COR-L47 (cell line): ENCODE measurements at places on chromosomes 11 and 22.
A peak's percentile ranks its signal among the peaks of the same experiment; 100 is the strongest.

GRCh38 chr11:117786135-117786870, 10.7 kb downstream of the DSCAML1 start:
- DNase-seq = no peak

DNA sequence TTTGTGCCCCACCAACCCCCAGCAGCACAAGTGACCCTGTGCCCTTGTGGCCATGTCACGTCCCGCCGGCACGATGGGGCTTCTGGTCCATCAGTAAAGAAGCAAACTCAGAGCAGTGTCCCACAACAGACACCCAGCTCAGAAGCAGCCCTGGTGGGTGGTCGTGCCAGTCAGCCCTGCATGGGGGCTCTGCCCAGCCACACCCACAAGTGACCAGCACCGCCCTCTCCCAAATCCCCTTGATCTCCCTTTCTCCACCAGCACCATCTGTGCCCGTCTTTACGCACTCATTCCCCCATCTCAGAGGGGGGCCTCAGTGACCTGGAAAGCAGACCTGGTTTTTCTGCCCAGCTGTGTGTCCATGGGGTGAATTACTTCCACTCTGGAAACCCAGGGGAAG, 149.1 kb downstream of the DSCAML1 start:
- no peak for DNase-seq

- DNase-seq = no peak
These were observed 7.1 kb downstream of the MS4A6E start for GRCh38 chr11:60334005-60334620.

- DNase-seq = no peak
These were observed 514.7 kb upstream of the CHORDC1 start for GRCh38 chr11:90737444-90738050.

DNA sequence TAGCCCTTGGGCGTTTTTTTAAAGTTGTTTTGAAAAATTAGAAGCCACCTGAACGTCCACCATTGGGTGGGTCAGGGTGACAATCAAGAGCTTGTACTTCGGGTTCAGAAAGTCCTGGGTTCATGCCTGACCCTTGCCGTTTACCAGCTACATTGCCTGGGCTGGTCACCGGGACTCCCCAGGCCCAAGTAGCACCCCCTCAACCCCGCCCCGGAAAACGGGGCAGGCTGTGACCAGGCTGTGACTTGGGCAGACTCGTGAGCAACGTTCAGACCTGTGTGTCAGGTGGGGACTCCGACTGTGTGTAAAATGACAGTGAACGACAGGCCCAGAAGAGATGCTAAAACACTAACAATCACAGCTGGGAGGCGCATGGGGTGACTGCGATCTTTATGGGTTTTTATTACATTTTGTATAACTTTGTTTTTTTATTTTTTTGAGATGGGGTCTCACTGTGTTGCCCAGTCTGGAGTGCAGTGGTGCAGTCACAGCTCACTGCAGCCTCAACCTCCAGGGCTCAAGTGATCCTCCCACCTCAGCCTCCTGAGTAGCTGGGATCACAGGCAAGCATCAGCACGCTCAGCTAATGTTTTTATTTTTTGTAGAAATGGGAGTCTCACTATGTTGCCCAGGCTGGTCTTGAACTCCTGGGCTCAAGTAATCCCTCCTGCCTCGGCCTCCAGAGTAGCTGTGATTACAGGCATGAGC, 56.8 kb downstream of the TRMU start:
- DNase-seq = no peak

DNA sequence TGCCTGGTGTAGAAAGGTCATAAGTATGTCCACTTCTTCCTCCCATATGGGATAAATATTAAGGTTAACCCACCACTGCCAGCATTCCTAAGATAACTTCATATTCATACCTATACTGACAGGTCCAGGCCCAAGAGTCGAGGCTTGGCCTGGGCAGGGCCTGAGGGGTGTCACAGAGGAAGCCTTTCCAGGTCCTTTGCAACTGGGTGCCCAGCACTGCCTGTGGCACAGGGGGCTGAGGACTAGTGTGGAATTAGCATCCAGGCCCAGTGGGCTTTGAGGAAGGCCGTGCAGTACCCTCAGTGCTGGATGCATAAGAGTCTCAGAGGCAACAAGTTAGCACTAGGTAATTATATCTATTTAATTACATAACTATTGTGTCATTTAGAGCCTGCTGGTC, 65.4 kb downstream of the PKNOX2 start:
- no peak for DNase-seq

GRCh38 chr11:11157185-11157584, 195.9 kb downstream of the CSNK2A3 start:
- DNase-seq = peak; percentile 7

DNA sequence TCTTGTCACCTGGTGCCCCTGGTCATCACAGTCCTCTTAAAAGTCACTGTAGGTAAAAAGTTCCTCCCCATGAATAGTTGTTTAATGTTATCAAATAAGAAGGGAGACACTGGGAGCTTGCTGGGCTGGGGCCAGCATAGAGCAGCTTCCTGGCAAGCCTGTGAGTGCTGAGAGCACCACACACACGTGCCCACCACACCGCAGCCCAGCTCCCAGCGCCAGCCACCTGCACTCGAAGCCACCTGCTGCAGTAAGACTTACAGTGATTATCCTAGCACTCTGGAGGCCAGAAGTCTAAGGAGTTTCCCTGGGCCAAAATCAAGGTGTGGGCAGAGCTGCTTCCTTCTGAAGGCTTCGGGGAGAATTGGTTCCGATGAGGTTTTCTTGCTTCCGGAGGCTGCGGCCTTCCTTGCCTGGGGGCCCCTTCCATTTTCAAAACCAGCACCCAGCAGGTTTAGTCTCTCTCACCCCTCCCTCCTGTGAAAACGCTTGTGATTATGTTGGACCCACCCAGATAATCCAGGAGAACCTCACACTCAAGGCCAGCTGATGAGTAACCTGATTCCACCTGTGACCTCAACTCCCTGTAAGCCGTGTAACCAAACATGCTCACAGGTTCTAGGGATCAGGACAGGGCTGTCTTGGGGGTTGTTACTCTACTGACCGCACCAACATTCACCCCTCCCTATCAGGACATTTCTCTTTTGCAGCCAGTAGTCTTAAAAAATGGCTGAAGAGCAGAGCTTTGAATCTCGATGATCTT, 687.2 kb downstream of the TBC1D22A start:
- no peak for DNase-seq

GRCh38 chr11:35842958-35843357, 100.9 kb upstream of the LDLRAD3 start:
- no peak for DNase-seq

- no peak for DNase-seq
These were observed 18.6 kb downstream of the RSPH14 start for GRCh38 chr22:23122992-23123803.

DNA sequence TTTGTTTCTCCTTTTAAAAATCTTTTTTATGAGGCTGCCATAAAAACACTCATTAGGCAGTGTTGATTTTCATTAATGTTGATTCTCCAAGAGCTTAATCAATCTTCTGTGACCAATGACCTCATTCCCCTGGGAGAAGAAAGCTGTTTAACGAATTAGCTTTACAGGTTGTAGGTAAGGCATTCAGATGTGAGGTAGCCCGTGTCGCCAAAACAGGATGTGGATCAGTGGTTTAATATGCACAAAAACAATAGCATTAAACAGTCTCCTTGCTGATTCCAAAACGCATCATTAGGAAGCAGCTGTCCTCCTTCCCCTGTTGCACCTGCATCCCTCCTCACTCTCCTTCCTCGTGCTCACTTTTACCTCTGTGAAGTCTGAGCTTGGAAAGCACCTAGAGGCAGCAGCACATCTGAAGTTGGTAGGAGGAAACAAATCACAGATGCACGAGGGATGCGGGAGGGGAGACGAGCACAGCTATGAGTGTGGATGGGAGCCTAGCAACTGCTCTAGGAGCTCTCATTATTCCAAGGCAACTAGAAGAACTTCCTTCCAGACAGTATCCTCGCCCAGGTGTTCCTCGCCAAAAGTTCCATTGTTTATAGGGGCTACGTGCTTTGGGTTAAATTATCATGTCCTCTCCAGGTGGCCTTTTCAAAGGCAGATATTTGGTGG, 179.4 kb upstream of the SNX19 start:
- peak; percentile 2 for DNase-seq

DNA sequence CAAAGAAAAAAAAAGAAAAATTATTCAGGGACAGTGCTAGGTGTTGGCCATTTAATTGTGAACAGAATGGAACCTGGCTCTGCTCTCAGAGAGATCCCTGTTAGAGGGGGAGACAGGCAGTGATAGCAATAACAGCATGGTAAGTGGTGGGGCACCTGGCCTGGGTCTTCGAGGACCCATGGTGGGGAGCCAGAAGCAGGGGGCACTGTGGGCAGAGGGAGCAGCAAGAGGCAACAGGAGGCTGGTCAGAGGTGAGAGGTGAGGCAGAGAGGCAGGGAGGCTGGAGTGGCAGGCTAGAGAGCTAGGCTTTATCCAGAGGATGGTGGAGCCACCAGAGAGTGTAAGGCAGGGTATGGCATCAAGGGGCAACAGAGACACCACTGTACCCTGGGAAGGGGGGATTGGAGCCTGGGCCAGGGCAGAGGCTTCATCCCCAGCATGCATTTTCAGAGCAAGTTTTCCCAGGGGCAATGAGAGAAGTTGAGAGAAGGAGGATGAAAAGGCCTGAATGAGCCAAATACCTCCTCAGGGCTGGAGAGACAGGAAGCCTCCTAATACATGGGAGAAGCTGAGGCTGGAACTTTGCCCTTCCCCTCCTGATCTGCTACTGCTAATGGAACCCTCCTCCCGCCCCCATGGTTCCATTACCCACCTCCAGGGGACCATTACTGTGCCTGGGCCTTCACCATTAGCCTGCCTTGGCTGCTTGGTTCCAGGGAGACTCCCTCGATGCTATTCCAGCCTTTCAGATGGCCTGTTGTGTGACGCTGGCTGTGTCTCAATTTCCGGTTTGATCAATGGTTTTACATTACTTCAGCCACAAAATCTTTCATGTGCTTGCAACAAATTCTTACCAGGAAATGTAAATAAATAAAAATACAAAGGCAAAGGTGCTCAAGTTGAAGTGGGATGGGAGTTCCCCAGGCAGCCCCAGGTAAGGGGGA, 2.6 kb upstream of the P2RY2 start:
- DNase-seq = no peak

GRCh38 chr22:27452922-27453321, 348.6 kb downstream of the MN1 start:
- no peak for DNase-seq
